ENCODE measurements at places on chromosomes 7 and 10.

- DNase-seq: no peak
Observed at GRCh38 chr10:71365366-71365765, 31.4 kb upstream of the CDH23 start.

- DNase-seq: no peak
Observed at GRCh38 chr10:133139551-133140065, 20.4 kb upstream of the KNDC1 start.

- DNase-seq: no peak
Observed at GRCh38 chr10:119555178-119555784, 12.8 kb upstream of the RGS10 start.

DNA sequence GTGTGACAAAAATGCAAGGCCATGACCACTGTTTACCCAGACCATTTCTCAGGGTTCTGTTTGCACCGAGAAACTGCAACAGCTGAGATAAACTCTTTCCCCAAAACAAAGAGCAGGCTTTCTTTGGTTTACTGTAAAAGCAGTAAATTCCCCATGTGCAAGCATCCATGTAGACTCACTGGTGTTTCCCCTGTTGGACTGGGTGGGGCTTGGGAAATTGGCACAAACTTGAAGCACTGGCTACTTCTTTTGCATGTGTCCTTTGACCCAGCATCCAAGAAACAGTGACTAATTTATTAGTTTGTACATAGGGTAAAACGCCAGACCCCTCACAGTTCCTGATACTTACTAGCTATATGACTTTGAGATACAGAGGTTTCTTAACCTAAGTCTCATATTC, 12.3 kb downstream of the IQUB start:
- no peak for DNase-seq

- no peak for DNase-seq
Observed at GRCh38 chr7:55573234-55573900, 1.1 kb upstream of the VOPP1 start.
